ENCODE measurements at places on chromosomes 12 and 14.

GRCh38 chr12:11508699-11509098 is 113.3 kb upstream of the PRB2 start:
- DNase-seq = no peak

DNA sequence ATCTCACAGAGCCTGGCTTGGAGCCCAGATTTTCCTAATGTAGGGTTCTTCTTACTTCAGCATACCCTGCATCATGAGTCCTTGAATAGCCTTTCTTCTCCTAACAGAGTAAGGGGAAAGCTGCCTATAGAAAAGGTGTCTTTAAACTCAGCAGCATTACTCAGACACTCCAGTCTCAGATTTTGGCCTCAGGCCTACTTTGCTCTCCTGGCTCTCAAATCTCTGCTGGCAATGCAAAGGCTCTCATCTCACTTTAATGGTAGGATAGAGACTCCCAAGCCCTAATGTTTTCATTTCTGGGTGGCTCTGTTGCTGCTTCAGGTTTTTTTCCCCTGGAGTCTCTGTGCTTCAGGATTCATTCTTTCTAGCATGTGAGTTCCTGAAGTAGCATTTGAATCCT is 9.1 kb upstream of the NKX2-8 start:
- no peak for DNase-seq

- DNase-seq = peak; percentile 85
Measured at GRCh38 chr12:23204933-23205778, 580.2 kb downstream of the ETNK1 start.

GRCh38 chr12:52473768-52474167 is at the start of gene KRT6C:
KRT6C (minus strand) TSS chr12:52473805; CDS start chr12:52473737, 68 bp downstream.
- DNase-seq = no peak

GRCh38 chr14:24329736-24330135 is 5.1 kb downstream of the ADCY4 start:
- no peak for DNase-seq

- DNase-seq = peak; percentile 74
Measured at GRCh38 chr12:12803186-12803585, 10.0 kb upstream of the DDX47 start.

GRCh38 chr12:129723260-129723659 is 180.6 kb downstream of the TMEM132D start:
- DNase-seq = no peak

GRCh38 chr12:114674251-114675047 is 9.5 kb downstream of the TBX3 start:
- DNase-seq = no peak

- DNase-seq = no peak
Measured at GRCh38 chr12:124750149-124750656, 113.5 kb downstream of the SCARB1 start.

- peak; percentile 83 for DNase-seq
Measured at GRCh38 chr14:59278111-59278510, 89.6 kb downstream of the DAAM1 start.

DNA sequence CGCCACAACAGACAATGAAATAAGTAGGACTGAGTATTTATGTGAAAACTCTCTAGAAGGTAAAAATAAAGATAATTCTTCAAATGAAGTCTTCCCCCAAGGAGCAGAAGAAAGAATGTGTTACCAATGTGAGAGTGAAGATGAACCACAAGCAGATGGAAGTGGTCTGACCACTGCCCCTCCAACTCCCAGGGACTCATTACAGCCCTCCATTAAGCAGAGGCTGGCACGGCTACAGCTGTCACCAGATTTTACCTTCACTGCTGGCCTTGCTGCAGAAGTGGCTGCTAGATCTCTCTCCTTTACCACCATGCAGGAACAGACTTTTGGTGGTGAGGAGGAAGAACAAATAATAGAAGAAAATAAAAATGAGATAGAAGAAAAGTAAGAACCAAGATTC is 82.7 kb downstream of the VEZT start:
- DNase-seq = no peak

GRCh38 chr12:52552055-52552454 is 890 bp downstream of the KRT71 start:
- DNase-seq = no peak

DNA sequence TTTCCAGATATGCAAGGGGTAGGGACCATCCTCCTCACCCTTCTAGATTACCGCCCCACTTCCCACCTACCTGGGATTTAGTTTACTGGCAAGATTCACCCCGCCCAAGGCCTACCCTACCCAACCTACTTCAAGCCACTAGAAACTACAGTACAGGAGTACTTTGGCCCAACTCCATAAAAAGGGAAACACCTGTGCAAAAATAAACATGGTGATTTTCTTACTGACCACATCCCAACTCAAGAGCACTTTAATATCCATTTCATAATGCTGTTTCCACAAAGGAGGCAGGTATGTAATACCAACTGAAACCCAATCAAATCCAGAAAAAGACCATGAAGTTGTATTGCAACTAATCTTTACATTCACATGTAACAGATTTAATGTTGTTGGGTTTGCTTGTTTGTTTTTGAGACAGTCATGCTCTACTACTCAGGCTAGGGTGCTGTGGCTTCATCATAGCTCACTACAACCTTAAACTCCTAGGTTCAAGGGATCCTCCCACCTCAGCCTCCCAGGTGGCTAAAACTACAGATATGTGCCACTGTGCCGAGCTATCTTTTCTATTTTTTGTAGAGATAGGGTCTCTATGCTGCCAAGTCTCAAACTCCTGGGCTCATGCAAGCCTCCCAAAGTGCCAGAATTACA is 41.7 kb upstream of the RAP1B start:
- DNase-seq = no peak

GRCh38 chr12:89883630-89884389 is 175.2 kb upstream of the ATP2B1 start:
- DNase-seq = peak; percentile 31

- DNase-seq = no peak
Measured at GRCh38 chr12:81207664-81208063, 129.8 kb downstream of the ACSS3 start.

DNA sequence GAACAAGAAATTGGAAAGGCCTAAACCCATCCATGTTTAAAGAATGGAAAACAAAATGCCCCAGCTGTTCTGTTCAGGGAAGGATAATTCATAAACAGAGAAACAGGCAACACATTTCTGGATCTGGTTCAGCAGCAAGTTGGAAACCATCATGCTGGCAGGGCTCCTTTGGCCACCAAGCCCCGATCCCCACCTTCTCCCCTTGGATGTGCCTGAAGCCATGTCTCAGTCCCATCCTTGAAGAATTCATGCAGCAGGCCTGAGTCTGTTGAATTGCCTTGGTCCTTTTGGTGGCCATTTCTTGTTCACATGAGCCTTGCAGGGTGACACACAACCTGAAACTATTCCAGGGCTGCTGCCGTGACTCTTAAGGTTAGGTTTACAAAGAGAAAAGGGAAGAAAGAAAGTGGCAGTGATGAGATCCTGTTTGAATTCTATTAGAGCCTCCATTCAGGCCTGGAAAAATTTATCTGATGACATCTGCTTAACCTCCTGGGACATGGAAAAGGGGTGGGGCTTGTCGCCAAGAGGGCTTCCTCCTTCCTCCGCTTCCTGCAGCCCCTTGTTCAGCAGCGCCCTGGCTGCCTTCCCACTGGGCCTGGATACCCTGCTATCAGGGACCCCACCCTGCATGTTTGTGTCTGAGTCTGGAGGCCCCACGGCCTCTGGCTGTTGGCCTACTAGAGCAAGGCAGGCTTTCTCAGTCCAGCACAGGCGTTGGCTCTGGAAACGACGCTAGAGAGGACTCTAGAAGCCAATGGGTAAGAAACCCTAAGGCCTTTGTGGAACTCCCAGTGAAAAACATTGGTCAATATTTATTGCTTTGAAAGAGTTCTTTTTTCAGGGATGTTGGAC is 341.9 kb downstream of the C12orf75 start:
- no peak for DNase-seq

DNA sequence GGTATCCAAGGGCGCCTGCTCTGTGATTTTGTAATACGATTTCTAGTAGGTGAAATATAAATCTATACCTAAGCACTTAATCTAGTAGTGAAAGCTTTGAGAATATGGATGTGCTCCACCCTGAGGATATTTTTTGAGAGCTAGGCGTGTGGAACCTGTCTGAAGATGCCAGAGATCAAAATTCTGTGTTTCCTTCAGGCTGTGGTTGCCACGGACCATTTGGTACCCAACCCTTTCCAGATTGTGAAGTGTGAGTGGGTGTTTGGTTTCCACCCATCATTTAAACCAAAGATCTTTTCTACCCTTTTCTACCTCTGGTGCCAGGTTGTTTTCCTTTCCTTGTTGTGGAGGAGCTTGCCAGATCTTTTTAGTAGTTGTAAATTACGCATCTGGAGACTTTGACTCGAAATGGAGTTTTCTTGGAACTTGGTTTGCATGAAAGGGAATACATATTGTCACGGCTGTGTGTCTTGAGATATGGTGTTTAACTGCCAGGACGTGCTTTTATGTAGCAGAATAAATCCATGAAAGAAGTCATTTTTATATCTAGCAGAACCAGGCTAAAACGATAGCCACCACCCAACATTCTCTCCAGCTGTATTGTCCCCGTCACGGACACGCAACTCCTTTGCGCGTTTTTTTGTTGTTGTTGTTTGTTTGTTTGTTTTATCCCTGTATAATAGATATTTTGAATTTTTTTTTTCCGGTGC is 2.2 kb downstream of the LRFN5 start:
- peak; percentile 9 for DNase-seq

DNA sequence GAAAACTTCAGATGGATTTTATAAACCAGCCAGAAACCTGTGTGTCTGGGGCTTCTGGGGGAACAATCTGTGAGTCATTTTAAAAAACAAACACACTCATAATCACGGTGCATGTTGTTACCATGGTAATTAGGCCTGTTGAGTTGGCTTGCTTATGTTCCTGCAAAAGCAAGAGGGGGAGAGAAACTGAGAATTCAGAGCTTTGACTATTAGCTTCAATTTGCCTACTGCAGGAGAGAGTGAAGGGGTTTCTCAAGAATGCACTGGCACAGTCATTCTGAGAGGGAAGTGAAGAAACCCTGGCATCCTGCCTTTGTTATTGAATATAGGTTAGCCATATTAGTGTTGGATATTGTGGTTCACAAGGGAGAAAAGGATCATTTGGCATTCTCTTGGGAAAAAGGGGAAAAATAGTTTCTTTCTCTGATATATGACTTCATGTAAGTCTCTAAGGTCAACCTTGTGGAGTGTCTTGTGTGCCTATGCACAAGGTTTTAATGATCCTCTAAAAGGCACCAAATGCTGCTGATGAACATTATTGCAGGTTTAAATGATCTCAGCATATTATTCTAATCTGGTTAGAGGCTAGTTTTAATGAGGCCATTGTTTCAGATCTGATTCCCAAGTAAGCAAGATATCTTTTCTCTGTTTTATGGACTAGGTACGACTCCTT is 12.9 kb downstream of the GNG2 start:
- peak; percentile 98 for DNase-seq

DNA sequence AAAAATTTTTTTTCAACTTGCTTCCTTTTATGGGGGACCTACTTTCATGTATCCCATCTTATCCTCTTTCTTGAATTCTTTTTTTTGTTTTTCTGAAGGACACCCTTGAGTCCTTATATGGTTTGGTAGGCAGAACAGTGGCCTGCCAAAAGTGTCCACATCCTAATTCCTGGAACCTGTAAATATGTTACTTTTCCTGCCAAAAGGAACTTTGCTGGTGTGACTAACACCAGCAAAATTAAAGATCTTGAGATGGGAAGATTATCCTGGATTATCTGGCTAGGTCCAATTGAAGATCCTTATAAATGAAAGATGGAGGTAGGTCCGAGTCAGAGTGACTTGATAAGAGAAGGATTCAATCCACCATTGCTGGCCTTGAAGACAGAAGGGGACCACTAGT is 5.3 kb downstream of the NUBPL start:
- DNase-seq = no peak

- no peak for DNase-seq
Measured at GRCh38 chr12:52663420-52663819, 11.4 kb upstream of the KRT2 start.

DNA sequence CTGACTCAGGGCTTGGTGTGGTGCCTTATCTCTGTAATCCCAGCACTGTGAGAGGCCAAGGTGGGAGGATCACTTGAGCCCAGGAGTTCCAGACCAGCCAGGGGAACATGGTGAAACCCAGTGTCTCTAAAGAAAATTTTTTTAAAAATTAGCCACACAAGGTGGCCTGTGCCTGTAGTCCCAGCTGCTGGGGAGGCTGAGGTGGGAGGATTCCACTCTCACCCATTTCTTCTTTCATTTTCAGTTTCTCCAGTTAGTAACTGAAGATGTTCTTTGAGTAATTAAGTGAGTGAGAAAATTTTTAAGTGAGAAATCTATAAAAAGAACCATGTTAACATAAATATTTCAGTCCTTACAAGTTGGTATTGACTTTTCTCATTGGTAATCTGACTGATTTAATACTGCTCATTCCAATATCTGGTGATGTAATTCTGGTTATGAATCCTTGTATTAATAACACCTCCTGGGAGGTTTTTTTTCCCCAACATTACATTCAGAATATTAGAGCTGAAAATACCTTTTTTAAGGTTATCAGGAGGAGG is 6.1 kb downstream of the METTL3 start:
- DNase-seq = no peak

DNA sequence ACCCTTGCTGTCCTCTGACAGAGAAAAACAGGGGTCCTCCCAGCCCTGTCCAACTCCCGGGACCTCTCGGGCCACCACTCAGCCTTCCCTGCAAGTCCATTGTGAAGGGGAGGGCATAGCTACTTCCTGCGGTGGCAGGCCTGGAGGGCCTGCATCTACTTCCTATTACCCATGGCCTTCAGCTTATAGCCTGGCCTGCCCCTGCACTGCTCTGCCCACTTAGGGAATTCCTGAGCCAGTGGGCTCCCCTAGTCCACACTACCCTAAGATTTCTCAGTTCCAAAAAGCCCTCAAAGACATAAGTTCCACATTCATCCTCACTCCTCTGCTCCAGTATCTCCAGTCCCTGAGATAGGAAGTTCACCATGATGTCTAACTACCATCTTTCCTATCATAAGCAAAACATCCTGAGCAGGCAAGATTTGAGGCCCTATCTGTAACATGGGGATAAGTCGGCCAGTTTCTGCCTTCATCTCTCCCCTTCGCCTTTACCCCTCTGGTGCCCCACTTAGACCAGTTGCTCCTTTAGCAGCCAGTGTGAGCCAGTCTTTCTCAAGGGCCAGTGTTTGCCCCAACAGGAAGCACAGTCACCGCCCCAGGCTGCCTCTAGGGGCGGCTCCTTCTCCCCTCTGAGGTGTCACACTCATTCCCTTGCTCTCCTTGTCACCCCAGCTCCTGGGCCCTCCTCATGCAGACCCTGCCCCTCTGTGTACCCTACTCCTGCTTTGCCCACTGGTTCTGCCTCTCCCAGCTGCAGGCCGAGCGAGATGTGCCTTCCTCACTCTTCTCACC is 10.9 kb downstream of the HDAC7 start:
- peak; percentile 58 for DNase-seq

GRCh38 chr12:105026411-105026810 is 40.3 kb downstream of the NOPCHAP1 start:
- no peak for DNase-seq
